Epithelial cell of proximal tubule (primary cell): ENCODE measurements at places on chromosomes 7 and 10.
A peak's percentile ranks its signal among the peaks of the same experiment; 100 is the strongest.

DNA sequence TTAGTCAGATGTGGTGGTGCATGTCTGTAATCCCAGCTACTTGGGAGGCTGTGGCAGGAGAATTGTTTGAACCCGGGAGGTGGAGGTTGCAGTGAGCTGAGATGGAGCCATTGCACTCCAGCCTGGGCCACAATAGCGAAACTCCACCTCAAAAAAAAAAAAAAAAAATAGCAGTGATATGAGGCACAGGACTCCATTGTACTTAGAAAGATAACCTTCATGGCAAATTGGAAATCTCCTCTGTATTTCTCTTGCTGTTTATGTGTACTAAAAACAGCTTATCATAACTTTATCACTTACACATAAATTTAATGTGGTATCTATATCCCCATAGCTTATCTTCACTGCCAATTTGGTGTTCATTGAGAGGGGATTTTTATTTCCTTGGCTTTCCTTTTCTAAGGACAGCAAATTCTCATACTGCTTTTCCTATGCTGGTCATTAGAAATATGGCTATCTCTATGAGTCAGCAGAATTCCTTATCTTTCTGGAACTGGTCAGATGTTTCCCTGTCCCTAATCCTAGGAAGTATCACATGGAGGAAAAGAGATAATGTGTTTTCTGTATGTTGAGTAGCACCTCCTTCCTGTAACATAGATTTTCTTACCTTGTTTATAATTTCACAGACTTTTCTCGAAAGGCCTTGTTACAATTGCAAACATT is 40.6 kb upstream of the ZEB1 start:
- DNase-seq = no peak

GRCh38 chr10:63396133-63396761 is 69.5 kb downstream of the JMJD1C start:
- DNase-seq = no peak

- peak; percentile 31 for DNase-seq
These were observed 126.8 kb downstream of the SKIDA1 start for GRCh38 chr10:21398563-21399231.

DNA sequence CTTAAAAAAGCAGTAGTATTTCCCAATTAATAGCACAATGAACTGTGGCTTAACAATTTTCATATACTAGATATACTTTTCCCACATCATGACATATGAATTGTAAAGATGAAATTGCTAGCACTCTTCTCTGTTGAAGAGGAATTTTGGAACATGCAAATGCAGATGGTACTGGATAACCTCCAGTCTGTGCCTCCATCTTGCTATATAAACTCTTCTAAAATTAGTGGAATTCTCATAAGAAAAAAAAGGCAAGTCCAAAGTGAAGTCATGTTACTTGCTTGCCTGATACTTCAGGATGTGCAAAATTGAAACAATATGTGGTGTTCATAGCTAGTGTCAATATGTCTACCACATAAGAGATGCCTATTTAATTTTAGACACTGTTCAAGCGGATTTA is 570.2 kb upstream of the POM121L12 start:
- DNase-seq = no peak

GRCh38 chr7:102204212-102204611 is 82.5 kb upstream of the SH2B2 start:
- no peak for DNase-seq

- DNase-seq = no peak
These were observed 424.1 kb upstream of the NFE2L3 start for GRCh38 chr7:25727876-25728275.

DNA sequence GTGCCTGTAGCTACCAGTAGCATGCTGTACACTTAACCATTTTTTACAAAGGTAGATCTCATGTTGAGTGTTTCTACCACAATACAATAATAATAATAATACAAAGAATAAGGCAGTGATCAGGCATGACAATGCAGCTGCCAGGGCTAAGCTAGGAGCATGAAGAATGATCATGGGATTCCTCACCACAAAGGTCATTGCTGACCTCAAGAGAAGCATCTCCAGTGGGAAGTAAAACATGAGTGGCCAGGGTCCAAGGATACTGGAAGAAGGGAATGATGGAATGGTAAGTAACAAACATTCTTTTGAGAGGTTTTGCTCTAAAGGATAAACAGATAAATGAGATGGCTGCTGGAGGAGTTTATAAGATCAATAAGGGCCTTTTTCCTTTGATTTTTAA is 591.1 kb downstream of the TNS3 start:
- no peak for DNase-seq

DNA sequence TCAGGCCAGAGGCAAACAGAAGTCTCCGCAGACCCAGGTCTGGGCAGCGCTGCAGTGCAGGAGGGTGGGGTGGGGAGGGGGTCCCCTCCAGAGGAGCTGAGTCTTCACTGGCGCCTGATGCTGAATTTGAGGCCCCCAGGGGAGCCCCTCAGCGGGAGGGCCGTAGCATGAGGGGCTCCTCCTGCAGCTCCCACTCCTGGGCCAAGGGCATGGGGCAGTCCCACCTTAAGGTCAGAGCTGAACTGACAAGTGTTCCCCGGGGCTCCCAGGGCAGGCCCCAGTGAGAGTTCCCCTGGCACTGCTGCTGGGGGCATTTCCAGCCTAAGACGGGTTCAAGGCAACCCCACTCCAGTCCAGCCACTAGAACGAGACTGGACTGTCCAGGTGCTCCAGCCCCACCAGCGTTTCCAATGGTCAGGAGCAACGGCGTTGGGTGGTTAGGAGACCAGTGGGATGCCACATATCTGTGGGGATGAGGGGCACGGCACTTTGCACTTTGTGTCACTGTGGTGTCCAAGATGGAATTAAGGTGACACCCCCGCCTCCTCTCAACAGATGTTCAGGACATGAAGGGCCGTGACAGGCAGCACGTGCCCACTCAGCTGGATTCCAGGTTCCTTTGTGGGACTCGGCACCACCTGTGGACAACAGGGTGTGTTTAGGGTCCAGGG is 139.1 kb downstream of the PTPRN2 start:
- no peak for DNase-seq

DNA sequence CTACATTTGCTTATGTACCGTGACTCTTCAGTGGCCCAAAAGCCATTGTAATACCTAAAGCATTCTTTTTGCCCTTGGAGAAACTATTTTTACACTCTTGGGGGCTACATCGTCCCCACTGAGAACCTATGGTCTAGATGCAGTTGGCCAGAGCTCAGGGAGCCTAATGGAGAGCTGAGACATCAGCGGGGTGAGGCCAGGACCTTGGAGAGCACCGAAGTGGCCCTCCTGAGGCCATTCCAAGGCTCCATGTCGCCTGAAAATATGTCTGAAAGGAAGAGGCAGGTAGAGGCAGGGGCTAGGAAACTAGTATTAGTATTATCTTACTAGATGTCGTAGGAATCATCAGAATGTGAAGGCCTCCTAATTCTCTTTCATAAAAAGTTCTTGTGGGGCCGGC is 4.9 kb downstream of the PKD2L1 start:
- no peak for DNase-seq

- no peak for DNase-seq
These were observed 140.4 kb upstream of the NPY start for GRCh38 chr7:24143547-24143946.

DNA sequence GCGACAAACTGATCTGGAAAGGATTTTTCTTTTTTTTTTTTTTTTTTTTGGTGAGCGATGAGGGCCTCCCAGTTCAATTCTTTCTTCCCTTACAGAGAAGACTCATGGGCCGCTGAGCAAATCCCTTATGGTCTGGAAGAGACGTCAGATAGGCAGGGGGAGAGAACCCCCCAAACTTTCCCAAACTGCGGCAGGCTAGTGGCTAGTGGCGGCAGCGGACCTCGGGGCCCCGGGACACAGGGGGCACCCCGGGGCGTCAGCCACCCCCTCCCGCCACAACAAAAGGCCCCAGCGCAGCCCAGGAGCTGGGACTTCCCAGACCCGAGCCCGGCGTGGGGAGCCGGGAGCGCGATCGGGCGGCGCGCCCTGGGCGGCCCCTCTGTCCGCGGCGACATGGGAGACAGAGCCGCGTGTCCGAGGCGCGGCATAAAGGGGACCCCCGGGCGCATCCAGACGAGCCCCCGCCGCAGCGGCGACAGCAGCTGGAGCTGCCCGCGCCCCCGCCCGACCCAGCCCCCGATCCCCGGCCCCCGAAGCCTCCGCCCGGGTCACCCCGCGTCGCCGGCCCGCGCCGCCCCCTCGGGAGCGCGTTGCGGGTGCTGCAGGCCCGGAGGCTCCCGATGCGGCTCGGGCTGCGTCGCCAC is 755 bp downstream of the FAM171A1 start:
- no peak for DNase-seq

GRCh38 chr10:61588770-61589211 is 73.9 kb upstream of the CABCOCO1 start:
- DNase-seq = no peak

DNA sequence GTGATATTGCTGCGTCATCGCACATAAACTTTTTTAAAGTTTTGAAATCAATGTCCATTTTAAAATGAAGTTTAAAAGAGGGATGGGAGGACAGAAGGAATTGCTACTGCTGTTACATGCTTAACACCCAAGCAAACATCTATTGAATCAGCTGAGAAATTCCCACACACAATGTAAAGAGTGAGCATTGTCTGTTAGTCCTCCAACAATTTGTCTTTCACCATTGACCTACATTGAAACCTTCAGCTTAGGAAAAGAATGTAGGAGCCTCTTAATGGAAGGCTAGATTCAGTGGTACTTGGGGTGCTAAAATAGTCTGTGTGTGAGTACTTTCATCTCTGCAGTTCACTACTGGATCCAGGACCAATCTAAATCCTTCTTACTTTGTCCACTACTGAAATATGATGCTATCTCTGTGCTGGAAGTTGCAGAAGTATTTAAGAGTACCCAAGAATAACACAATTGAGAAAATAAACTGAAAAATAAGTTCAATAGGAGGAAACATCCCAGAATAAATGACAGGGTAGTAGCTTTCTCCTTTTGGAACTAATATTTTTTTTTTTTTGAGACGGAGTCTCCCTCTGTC is 23.8 kb upstream of the FBXW4 start:
- no peak for DNase-seq

DNA sequence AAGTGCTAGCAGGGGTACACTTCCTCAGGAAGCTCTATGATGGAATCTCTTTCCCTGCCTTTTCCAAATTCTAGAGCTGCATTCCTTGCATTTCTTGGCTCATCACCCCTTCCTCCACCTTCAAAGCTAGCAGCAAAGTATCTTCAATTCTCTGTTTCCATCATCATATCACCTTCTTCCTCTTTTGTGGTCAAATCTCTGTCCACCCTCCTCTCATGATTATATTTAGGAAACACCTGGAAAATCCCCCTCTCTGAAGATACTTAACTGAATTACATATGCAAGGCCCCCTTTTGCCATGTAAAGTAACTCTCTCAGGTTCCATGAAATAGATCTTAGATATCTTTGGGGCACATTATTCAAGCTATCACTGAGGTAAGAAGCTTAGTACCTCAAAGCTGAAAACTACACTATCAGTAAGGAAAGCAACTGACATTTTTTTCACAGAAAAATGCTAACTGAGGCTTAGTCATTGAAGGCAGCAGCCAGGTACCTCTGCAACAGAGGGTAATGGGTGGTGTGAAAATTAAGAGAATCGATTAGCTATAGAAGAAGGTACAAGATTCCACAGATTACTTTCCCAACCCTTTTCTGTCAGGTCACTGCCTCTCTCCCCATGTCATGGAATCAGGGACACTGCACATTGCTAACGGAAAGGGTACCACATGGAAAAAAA is 197.3 kb downstream of the MACC1 start:
- no peak for DNase-seq

DNA sequence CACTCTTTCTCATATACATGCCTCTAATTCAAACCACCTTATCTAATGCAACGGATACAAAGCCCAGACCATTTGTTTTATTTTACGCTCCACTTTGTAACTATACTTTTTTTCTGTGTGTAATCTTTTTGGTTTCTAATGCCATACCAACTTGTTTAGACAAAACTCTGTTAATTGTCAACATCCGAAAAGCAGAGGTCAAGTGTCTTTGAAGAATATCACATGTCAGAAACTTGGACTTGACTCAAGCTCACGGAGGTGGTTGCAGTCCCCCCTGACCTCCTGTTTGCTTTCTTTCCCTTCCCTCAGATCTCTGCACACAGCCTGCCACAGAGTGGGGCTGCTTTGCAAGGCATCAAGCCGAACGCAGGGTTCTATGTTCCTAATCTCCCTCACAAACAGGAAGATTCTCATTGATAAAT is 698.9 kb downstream of the PARD3 start:
- no peak for DNase-seq

- no peak for DNase-seq
These were observed 563.4 kb downstream of the KCNMA1 start for GRCh38 chr10:77074104-77074624.

- no peak for DNase-seq
These were observed 218.2 kb upstream of the CCDC6 start for GRCh38 chr10:60124536-60124935.

DNA sequence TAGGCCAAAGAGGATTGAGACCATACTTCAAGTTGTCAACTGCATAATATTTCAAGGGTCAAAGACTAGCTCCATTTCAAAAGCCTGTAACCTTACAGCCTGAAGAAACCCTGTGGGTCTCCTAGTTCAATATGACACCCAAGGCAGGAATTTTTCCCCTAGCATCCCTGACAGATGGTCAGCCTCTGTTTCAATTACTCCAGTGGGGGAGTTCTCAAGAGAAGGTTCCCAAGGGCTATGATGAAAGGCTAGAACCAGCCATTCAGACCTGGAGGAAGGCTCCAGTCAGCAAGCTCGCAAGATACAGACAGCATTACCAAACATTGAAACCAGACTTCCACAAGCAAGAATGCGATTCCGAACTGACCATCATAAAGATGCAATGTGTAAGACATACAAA is 1.6 kb downstream of the HTR7 start:
- no peak for DNase-seq

DNA sequence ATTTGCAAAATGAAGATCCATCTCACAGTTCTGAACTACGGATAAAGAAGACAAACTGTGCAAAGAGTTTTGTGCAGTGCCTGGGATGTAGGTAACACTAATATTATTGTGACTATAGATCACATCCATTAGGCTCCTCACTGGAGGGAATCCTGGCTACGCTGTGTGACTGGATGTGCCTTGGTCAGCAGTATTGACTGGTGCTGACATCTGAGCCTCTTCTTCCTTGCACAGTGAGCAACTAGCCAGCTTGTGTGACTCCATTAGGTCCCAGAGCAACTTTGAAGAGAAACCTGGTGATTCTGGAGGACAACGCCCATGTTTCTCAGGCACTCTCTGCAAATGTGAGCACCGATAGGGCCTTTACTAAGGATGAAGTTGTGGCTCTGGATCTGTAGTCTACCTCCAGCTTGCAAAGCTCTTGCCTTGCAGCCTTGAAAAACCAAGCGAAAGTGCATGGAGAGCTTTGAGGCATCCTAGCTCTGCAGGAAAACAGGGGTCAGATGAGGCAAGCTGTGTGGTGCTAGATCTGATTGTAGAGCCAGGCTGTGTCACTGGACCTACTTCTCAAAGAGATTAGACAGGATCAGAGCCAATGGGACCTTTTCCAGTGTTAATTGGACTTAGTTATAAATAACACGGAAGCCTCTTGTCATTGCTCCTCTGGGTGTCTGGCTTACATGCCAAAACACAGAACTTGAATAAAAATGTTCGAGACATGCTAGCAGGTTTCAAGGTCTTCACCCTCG is 303.6 kb upstream of the LYZL1 start:
- no peak for DNase-seq
